ENCODE measurements at places on chromosomes 6 and 20. TPM values are rescaled to one million over a fixed set of nuclear protein-coding genes. Genes with fewer than 3 reads are reported as not detected.

Gene SLPI
- 9.7 TPM for total RNA-seq

Gene PCSK2
- not detected for total RNA-seq

Gene HTR1E
- not detected for total RNA-seq

Gene HLA-DRA
- total RNA-seq = 25.8 TPM

Gene C20orf141
- total RNA-seq = not detected
